ENCODE measurements at places on chromosomes 4 and X.

GRCh38 chr4:3756343-3757059 is 9.7 kb upstream of the ADRA2C start:
- DNase-seq: no peak

DNA sequence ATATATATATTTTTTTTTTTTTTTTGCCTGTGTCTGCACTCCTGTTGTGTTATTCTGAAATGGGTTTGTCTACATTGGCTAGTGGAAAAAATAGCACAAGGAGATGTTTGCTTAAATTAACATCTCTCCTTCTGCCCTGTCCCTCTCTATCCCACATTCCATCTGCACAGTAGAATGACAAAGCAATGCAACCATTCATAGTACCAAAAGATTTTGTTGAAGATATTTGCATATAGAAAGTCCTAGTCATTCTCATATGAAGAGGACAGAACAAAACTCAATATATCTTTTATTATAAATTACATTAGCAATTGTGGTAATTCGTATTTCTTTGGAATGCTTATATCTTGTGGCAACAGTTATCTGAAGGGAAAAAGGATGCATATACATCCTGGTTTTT is 88.3 kb upstream of the AGA start:
- no peak for DNase-seq

GRCh38 chrX:109384699-109385098 is 97.2 kb downstream of the GUCY2F start:
- peak; percentile 8 for DNase-seq

- no peak for DNase-seq
These were observed 79.7 kb downstream of the CPE start for GRCh38 chr4:165458471-165458870.

DNA sequence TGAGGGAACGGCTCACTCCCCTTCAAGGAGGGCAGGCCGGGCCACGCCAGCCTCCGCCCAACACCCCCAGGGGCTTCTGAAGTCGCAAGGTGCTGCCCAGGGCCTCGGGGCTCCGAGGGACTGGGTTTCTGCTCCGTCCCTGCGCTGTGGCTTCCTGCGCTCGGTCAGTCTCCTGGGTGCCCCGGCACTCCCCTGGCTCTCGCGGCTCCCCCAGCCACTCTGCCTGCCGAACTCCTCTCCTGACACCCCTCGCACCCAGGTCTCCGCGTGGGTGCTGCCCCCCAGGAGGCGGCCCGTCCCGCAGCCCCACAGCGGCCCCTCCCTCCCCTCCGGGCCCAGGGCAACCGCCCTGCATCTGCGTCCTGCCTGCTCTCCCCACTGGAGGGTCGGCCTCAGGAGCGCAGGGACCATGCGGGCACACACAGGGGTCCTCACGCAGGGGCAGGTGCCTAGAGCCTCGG is 151.9 kb downstream of the AFAP1 start:
- no peak for DNase-seq

- no peak for DNase-seq
These were observed 11.8 kb downstream of the NUDT11 start for GRCh38 chrX:51484616-51485015.

DNA sequence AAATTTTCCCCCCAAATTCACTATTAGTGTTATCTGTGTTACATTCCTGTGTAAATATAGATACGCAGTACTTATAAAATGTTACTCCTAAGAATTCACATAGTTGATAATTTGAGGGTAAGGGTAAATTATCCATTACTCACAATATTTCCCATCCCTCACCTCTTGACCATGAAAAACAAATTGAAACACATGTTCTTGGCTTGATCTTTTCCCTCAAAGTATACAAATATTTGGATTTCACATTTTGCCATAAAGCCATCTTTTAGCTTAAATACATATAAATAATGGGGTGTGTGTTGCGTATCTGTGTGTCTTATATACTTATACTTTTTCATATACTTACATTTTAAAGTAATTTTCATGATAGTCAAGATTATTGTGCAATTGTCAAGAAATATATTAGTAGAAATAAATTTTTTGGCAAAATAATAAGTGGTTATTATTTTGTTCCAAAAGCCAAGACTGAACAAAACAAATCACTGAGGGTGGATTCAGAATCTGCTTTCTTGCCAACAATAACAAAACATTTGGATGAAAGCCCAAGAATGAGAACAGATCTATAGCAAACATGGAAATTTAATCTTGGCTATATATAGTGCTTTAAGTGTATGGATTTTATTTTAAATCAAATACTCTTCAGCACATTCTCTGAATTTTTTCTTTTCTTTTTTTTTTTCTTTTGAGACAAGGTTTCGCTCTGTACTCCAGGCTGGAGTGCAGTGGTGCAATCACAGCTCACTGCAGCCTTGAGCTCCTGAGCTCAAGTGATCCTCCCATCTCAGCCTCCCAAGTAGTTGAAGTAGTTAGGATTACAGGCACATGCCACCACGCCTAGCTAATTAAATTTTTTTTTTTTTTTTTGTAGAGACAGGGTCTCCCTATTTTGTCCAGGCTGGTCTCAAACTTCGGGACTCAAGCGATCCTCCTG is 48.5 kb upstream of the PRSS48 start:
- no peak for DNase-seq

GRCh38 chr4:184282895-184283654 is 65.4 kb upstream of the ENPP6 start:
- DNase-seq: no peak

DNA sequence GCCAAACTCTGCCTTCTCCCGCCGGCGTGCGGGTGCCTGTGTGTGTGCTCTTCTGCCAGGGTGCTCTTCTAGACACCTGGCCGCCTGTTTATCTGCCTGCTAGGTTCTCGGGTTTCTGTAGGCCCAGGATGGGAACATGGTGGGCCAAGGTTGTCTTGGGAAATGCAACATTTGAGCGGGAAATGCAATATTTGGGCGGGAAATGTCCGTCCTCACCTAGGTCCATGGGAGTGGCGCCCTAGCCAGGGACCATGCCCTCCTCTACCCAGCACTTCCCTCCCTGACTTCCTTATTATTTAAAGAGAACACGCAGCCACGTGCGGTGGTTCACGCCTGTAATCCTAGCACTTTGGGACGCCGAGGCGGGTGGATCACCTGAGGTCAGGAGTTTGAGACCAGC is 392.6 kb downstream of the FAT4 start:
- DNase-seq: no peak

Data from NCI-H2081 treated with DMSO at 0.1 percent for 48 hours (cell line).